Suppressor macrophage (primary cell): ENCODE measurements at places on chromosomes 1 and 21.
A peak's percentile ranks its signal among the peaks of the same experiment; 100 is the strongest.

DNA sequence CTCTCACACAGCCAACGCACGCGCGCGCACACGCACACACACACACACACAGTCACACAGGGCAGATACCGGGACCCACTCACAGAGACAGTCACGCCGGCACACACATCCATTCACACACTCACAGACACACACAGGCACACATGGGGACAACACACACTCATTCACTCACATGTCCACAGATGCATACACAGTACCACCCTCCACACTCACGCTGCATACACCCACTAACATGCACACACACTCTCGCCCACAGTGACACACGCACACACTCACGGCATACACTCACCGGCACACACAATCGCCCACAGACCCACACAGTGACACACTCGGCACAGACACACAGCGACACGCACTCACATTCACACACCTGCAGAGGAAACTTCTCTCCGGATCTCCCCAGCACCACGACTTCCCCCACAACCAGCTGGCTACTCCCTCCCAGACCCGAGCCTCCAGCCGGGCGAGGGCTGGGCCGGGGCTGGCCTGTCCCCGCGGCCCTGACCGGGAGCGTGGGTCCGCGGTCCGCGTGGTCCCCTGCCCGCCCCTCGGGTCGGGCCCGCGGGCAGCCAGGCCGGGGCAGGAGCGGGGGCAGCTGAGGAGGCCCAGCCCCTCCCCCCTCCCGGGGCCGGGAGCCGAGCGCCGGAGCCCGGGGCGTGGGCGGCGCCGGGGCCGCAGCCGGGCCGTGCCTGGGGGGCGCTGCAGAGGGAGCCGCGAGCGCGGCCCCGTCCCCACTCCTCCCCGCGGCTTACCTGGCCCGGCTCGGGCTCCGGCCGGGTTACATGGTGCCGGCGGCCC lies 552 bp downstream of the DLGAP3 start:
- DNase-seq: peak; percentile 8

GRCh38 chr1:12549460-12550349 lies 68.3 kb downstream of the DHRS3 start:
- no peak for DNase-seq

GRCh38 chr1:63321785-63322113 lies 618 bp upstream of the FOXD3 start:
- no peak for DNase-seq

GRCh38 chr1:232327269-232327668 lies 302.7 kb downstream of the SIPA1L2 start:
- DNase-seq: no peak

DNA sequence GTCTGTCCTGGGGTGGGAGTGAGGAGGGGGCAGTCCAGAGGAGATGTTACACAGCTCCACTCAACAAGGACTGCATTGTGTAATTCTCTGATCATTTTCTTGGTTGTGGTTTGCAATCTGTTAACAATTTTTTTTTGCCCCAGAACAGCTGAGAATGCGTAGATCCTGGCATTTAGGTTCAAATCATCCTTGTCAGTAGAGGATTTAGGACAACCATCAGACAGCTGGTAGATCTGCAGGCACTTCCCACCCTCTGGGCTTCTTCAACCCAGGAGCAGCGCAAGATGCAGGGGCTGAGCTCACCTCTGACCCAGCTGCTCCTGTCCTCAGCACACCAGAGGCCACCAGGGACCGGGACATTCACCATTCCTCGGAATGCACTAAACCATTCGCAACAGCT lies 13.5 kb downstream of the BCAR3 start:
- DNase-seq: no peak

- DNase-seq: no peak
Observed at GRCh38 chr1:153649137-153649862, 9.2 kb upstream of the SNAPIN start.

- DNase-seq: peak; percentile 76
Observed at GRCh38 chr1:150999051-150999674, 7.5 kb downstream of the MINDY1 start.

DNA sequence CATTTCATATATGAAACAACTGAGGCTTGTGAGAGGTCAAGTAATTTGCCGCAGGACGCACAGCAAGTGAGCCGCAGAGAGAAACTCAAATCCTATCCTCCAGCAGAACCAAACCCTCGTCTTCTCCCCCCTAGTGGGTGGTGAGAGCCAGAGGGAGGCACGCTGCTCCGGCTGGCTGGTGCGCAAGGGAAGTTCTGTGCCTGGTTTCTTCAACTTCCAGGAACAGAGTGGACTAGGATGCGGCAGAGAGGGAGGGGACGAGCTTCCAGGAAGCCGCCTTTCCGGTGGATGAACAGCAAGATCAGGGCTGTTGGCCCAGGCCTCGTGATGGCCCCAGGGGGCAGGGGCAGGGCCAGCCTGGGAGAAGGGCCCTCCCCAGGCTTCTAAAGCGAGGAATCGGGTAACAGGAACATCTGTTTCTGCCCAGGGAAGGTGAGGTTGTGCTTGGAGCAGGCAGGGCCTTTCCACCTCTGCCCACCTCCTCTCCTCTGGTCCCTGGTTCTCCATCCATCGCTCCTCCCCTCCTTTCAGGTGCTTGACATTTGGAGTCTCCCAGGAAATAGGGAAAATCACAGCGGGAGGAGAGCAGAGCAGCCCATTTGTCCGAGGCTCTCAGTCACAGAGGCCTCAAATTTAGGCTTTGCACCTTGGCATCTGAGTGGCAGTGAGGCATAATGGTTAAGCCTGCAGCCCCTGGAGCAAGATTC lies 16.8 kb upstream of the PDIK1L start:
- no peak for DNase-seq

DNA sequence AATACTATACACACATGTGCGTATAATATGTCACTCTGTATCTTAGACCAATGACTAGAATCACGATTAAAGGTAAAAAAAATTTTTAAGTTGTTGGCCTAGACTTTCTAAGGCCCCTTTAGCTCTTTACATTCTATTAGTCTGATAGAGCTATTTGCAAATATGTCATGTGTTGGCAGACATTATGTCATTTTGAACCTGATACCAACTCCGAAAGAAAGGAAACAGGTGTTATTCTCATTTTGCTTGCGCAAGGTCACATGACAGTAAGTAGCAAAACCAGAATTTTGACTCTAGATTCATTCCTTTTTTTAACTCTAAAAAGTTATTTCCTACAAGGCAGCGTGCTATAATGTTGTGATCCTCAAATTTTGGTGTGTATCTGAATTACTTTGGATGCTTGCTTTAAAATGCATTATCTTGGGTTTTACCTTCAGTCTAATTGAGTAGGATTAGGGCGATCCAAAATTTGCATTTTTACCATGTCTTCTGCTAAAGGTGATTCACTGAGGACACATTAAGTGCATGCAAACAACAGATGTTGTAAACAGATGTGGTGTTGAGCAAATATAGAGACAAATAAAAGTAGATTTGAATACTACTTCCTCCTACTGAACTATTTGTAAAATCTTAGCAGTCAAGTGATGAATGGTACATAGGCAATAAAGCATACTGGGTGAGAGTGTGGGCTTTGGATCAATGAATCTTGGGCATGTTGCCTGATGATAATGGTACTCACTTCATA lies 63.5 kb upstream of the KIAA1614 start:
- no peak for DNase-seq

GRCh38 chr1:41768583-41768982 lies 150.1 kb downstream of the HIVEP3 start:
- peak; percentile 74 for DNase-seq

GRCh38 chr1:173354937-173355280 lies 122.2 kb upstream of the PRDX6 start:
- DNase-seq: no peak

- DNase-seq: no peak
Observed at GRCh38 chr1:239795304-239795703, 296.4 kb upstream of the FMN2 start.

- DNase-seq: no peak
Observed at GRCh38 chr1:22089134-22089571, 36.6 kb downstream of the CDC42 start.

GRCh38 chr1:65319141-65319540 lies 9.8 kb downstream of the DNAJC6 start:
- DNase-seq: no peak

DNA sequence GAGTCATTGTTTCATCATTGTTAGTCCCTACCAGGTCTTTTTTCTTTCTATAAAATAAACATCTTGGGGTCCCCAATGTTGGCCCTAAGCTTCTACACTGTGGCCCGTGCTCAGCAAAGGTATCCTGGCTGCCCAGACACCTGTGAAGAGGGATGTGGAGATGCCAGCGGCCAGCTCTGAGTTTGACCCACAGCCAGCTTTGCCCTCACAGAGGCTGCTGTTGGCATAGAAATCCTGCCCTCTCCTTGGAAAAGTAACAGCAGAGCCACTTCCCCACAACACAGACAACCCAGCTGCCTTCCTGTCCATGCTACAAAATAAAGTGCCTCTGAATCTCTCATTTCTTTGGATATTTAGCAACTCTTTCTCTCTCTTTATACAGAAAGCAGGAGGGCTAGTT lies 6.0 kb downstream of the TRIM62 start:
- no peak for DNase-seq

- no peak for DNase-seq
Observed at GRCh38 chr21:38075833-38076587, 159.8 kb upstream of the KCNJ6 start.

DNA sequence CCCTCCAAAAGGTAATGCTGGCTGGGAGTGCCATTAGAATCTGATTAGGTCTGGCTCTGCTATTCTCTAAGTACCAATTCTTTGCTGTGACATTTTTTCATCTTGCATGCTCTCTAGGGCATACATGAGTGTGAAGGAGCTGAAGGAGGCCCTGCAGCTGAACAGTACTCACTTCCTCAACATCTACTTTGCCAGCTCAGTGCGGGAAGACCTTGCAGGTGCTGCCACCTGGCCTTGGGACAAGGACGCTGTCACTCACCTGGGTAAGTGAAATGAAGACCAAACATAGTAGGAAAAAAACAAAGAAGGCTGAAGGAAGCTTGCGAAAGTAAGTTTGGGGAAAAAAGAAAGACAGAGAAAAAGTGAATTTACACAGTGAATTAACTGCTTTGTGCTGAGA lies 207.9 kb downstream of the PAPPA2 start:
- DNase-seq: no peak

- no peak for DNase-seq
Observed at GRCh38 chr21:36803051-36803645, 104.2 kb downstream of the SIM2 start.

DNA sequence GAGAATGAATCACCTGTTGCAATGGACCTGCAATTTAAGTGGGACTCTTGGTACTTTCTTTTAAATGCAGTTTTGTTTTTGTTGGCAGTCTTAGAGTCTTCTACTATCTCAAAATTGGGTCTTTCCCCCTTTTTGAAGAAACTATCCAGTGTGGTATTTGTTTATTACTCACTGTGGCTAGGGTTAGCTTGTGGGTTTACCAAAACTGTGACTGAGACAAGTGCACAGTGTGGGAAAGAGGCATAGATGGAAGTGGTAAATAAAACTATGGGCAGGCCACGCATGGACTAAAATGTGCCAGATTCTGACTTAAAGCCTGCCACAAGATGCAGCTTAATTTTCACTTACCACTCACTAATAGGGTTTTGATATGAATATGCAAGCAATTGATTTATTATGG lies 1441.7 kb downstream of the PLA2G4A start:
- DNase-seq: no peak

DNA sequence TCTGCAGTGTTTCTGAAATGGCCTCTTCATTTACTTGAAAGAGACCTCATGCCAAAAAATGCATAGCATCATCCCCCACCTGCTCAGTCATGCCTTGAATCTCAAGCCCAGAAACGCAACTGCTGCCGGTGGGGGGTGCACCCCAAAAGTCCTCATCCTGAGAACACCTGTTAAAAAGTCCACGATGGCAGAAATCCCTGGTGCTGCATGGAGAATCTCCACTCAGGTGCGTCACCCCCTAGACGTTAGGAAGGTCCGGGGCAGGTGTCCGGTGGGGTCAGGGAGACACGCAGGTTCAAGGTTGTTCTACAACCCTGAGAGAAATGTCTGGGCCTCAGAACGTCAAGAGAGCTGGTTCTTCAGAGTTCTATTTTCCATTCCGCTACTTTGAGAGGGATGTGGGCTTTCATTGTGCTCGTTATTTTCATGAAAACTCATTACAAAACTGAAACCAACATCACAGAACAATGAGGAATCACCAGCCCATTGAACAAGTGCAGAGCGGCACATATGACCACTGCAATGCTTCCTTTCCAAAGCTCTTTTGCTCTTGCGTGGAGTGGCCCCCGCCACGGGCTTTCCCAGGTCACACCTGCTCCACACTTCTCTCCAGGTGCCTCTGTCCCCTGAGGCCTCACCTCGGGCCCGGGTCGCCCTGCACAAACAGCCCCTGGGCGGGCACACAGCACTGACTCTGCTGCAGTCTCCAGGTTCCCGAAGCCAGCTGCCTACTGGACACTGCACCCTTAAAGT lies 201.9 kb downstream of the TOMM20 start:
- DNase-seq: peak; percentile 72

- no peak for DNase-seq
Observed at GRCh38 chr1:211132721-211133392, 1.1 kb downstream of the KCNH1 start.

DNA sequence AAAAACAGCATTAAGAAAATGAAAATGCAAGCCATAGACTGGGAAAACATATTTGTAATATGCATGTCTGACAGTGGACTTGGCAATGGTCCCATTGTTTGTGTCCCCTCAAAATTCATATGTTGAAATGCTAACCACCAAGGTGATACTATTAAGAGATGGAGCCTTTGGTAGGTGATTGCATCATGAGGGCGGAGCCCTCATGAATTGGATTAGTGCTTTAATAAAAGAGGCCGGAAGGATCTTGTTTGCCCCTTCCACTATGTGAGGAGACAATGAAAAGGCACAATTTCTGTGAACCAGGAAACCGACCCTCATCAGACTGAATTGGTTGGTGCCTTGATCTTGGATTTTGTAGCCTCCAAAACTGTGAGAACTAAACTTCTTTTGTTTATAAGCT lies 232.3 kb downstream of the GPR52 start:
- DNase-seq: no peak

- peak; percentile 39 for DNase-seq
Observed at GRCh38 chr1:1619917-1620361, 4.6 kb downstream of the MIB2 start.

DNA sequence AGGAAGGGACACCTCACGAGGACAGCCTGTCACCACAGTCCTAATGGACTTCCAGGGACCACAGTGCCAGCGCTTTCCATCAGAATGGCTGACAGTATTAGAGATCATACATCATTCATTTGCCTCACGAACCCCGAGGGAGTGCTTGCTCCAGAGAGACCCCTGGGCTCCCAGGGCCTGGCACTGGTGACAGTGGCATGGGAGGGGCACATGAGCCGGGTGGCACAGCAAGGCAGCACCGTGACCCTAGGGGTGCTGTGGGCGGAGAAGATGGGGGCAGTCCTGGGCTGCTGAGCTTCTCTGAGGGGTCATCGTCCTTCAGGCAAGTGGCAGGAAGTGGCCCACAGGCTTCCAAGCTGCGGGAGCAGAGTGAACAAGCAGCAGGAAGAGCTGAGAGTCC lies 16.4 kb upstream of the TSPEAR start:
- no peak for DNase-seq

DNA sequence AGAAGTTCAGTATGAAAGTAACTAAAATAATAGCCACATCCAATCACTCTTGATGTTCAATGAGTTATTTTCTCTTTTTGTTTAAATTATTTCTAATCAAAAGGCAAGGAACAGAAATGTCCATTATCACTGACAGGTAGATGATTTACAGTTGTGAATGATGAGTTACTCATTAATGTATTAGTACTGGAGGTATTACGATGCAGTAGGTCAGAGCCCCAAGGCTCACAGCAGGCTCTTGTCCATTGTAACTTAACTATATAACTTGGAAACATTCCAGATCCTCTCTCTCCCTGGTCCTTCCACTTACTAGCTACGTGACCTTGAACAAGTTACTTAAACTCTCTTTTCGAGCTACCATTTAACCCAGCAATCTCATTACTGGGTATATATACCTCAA lies 39.5 kb downstream of the CRB1 start:
- no peak for DNase-seq

GRCh38 chr1:226872437-226872836 lies 2.0 kb downstream of the PSEN2 start:
- peak; percentile 71 for DNase-seq
